ENCODE measurements at places on chromosomes 1 and 21.

GRCh38 chr1:87915771-87916170 is 587.1 kb downstream of the LMO4 start:
- DNase-seq, result no peak

DNA sequence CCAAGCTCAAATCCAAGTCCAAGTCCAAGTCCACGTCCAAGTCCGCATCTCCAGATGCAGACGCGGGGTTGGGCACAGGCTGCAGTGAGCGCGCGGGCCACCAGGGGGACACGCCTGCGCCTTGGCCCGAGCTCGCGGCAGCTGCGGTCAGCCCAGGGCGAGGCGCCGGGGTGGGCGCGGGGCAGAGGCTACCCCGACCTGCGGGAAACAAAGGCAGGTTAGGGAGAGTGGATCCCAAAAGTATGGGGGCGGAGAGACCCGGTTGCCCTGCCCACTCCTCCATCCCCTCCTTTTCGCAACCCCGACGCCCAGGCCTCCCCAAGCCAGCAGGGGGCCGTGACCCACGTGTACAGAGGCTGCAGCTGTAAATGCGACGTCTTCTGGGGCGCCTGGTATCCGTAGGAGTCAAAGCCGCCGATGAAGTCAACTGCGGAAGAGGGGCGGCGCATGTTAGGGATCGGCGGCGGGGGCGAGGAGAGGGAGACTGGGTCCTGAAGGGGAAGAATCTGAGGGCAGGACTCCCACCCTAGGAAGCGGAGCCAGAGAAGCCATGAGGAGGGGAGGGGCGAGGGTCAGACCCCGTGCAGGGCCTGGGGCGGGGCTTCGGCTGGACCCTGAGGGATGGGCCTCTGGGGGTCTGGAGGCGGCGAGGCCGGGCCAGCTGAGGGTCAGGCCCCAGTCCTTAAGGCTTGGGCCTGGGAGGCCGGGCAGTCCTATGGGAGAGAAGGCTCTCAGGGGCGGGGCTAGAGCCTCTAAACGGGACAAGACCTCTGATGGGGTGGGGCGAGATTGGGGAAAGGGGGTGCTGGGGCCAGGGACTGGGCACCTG is 58.0 kb downstream of the NKAIN1 start:
- peak; percentile 77 for DNase-seq

GRCh38 chr1:19688041-19688842 is 23.6 kb downstream of the HTR6 start:
- no peak for DNase-seq

DNA sequence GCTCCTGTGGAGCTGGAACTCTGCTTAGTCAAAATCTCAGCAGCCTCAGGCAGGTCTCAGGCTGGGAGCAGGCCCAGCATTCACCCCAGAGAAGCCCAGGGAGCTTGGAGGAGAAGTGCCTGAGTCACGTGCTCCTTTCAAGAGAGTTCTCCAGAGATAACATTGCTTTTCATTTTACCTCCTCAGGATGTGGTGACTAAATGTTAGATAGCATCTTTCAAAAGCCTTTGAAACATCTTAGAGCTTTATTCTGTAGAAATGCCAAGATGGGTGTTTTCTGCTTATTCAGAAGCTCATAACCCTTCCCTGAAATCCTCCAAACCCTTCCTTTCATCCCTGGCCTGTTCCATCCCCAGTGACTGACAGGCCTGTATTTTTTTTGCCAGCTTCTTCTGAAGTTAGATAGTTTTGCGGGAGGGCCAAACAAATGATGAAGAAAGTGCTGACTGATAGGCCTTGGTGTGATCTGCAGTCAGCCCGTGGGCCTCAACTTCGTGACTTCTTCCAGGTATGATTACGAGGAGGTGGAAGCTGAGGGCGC is 58.0 kb downstream of the PGM1 start:
- no peak for DNase-seq

DNA sequence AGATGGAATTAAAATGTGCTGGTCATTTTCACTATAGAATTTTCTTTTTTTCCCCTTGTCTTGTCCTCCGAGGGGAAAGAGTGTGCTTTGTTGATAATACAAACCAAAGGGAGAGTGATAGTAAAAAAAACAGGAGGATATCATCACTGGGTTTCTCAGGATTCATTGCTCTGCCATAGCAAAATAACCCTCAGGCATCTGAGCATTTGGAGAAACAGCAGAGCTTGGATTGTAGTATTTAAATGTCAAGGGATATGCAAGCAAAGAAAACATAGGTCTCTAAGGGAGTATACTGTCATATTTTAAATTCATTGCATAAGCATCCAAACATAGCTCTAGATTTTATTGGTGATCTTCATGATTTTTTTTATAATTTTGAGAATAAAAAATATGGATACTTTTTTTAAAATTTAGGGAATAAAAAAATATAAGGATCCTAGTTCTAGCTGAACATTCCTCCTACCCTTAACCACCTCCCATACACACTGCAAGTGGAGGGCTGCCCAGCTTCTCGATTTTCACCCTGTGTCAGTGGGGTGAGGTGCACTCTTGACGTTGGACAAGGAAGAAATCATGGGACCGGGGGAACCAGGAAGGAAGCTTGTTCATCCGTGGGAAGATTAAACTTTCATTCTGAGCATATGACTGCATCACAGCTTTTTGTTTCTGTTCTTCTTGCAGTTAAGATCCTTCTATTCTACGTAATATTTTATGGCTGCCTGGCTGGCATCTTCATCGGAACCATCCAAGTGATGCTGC is 4.4 kb downstream of the ATP1B1 start:
- peak; percentile 92 for DNase-seq

- DNase-seq, result no peak
Measured at GRCh38 chr1:68293609-68294366, 61.5 kb upstream of the WLS start.

DNA sequence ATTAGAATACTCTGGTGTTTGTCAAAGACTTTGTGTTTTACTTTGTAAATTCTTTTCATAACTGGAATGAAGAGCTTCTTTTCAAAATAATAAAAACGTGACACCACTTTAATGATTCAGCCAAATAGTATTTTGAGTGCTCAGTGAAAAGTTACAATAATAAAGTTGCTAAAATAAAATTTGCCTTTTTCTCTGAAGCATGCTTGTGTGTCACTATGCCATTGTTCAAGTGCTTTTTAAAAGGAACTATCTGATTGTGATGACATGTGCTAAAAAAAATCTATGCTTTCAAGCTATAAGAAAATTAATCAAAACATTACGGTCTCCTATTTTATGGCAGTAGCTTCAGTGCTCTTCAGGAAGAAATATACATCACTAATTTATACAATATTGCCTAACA is 1290.5 kb upstream of the B3GALT2 start:
- no peak for DNase-seq

GRCh38 chr1:248852481-248853405 is 6.1 kb downstream of the ZNF692 start:
- peak; percentile 64 for DNase-seq

- no peak for DNase-seq
Measured at GRCh38 chr1:203288400-203288799, 16.9 kb upstream of the BTG2 start.

GRCh38 chr1:54742282-54742681 is 22.0 kb downstream of the PARS2 start:
- DNase-seq, result no peak

DNA sequence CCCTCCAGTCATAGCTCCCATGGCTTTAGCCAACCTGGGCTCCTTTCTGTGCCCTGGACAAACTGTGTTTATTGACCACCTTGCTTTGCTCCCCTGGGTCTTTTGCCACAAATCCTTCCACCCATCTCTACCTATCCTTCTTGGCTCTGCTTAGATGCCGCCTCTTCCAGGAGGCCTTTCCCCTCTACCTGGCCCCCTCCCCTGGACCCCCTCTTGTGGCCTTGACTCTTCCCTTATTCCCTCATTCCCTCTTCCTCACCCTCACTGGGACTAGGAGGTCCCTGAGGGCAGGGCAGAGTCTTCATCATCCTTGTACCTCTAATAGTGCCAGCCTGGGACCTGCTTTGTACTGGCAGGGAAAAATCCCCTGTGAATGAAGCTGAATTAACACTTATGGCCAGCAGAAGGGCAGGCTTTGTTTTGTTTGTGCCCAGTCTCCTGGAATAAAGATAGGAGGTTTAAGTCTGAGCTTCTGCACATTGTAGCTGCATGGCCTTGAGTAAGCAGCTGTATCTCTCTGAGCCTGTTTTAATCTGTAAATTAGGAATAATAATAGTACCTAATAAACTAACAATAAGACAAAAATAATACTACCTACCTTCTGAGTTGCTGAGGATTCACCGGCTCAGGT is 13.7 kb downstream of the PTPRU start:
- no peak for DNase-seq

- DNase-seq, result no peak
Measured at GRCh38 chr1:53625766-53626520, 113.0 kb downstream of the GLIS1 start.

- DNase-seq, result no peak
Measured at GRCh38 chr1:235898126-235898525, 31.4 kb upstream of the LYST start.

GRCh38 chr1:117826119-117826518 is 103.3 kb downstream of the GDAP2 start:
- no peak for DNase-seq

GRCh38 chr21:14870853-14871149 is 194.0 kb downstream of the NRIP1 start:
- DNase-seq, result no peak

GRCh38 chr1:201463071-201463552 is 5.9 kb downstream of the PHLDA3 start:
- DNase-seq, result no peak

- DNase-seq, result no peak
Measured at GRCh38 chr1:180041582-180041981, 87.0 kb downstream of the CEP350 start.

GRCh38 chr1:90502696-90503095 is 214.4 kb downstream of the BARHL2 start:
- DNase-seq, result no peak

- no peak for DNase-seq
Measured at GRCh38 chr1:199453723-199454122, 573.8 kb upstream of the NR5A2 start.

DNA sequence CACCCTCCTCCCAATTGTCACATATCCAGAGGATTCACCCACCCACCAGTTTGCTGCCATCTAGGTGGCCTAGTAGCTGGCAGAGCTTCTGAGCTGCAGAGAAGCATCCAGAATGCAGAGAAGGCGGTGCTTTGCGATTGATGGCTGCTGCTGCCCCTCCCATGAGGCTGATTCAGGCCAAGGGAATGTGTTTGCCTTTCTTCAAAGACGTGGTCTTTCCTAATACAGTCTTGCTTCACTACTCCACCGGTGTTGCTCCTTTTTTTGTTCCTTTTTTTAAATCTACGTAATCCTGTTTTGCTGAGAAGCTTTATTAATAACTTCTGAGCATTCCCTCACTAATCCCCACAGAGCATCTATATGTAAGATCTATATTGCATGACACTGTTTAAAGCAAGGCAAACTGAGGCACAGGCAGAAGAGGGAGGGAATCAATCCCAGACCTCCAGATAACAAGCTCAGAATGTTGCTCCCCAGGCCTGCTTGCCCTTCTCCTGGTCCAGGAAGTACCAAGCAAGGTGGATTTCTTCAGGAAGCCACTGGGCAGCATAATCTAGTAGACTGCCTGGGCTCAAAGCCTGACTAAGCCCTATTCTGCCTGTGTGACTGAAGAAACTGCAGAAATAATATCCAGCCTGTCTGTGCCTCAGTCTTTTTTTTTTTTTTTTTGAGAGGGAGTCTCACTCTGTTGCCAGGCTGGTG is 275.5 kb upstream of the FMN2 start:
- DNase-seq, result peak; percentile 61

DNA sequence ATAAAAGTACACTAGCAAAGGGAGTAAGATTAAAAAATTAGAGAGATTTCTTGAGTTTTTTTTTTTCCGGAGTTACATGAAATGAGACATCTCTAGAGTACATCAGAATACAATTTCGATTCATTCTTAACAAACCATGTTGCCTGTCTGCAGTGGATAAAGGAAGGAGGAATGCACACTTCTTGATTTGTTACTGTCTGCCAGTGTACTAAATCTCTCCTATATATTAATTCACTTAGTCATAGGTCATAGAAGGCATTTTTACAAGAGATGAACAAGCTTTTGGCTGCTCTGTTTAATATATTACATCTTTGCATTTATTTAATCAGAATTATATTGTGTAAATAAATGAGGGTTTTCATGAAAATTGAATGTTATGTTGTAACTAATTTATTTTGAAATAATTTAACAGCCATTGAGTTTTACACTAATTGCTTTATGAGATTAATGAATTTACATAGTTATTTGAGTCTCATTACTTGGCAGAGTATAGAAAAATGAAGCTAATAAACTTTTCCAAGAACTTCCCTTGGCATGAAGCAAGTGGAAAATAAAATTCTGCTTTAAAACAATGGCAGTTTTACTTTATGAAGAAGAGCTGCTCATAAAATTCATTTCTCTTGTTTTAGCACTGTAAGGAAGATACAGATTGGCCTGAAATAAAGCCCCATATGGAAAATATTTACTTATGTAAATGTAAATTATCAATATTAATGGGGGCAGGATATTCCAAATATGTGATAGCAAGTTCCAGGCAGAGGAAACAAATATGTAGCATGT is 1284.7 kb downstream of the BRINP3 start:
- no peak for DNase-seq

- DNase-seq, result no peak
Measured at GRCh38 chr1:26496861-26497260, 24.6 kb downstream of the HMGN2 start.

DNA sequence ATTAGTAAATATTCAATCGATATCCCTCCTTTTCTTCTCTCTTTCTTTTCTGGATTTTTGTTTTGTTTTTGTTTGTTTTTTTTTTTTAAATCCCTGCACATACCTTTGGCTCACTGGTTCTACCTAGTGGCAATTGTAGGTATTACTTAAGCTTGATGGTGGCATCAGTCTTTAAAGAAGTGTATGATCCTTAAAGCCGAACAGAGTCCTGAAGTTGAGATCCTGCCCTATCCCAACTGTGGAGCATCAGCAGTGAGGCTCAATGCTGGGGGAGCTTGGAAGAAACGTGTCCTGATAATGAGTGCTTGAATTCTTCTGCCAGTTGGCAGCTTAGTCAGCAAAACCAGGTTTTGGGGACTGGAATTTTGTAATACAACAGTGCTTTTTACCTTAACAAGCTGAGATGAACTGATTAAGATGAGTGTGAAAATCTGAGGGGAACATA is 60.8 kb downstream of the FASLG start:
- peak; percentile 76 for DNase-seq

- no peak for DNase-seq
Measured at GRCh38 chr1:68229650-68230483, 2.5 kb downstream of the WLS start.

- no peak for DNase-seq
Measured at GRCh38 chr1:170168265-170168664, 22.5 kb downstream of the NTMT2 start.

- no peak for DNase-seq
Measured at GRCh38 chr1:218314316-218314715, 29.2 kb downstream of the RRP15 start.

- no peak for DNase-seq
Measured at GRCh38 chr1:226355016-226355415, 46.1 kb upstream of the LIN9 start.

DNA sequence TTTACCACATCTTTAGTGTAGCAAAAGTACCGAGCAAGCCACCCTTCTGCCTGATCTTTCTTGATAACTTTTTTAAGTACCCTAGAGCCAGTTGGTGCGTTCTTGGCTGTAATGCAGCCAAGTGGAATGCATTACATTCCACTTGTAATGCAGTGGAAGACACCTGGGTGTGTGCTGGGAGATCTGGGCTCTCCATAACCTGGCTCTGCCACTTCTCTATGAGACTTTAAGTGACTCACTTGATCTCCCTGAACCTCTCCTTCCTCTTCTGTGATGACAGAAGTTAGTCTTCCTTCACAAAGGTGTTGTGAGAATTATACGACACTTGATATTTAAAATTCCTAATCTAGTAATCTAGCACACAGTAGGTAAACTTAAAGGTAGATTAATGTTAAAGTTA is 35.3 kb upstream of the NFIA start:
- no peak for DNase-seq

- no peak for DNase-seq
Measured at GRCh38 chr1:29865051-29865450, 628.7 kb downstream of the PTPRU start.

Data from inflammatory macrophage treated with lipopolysaccharide for 1 hour (primary cell).